Stimulated activated CD4-positive, alpha-beta T cell treated with anti-CD3 and anti-CD28 coated beads, Interleukin-15, amount 100 ng/mL, for 24 hours (primary cell): ENCODE measurements at places on chromosomes 11 and 22.

- DNase-seq: no peak
Observed at GRCh38 chr22:17980015-17980590, 44.3 kb downstream of the MICAL3 start.

DNA sequence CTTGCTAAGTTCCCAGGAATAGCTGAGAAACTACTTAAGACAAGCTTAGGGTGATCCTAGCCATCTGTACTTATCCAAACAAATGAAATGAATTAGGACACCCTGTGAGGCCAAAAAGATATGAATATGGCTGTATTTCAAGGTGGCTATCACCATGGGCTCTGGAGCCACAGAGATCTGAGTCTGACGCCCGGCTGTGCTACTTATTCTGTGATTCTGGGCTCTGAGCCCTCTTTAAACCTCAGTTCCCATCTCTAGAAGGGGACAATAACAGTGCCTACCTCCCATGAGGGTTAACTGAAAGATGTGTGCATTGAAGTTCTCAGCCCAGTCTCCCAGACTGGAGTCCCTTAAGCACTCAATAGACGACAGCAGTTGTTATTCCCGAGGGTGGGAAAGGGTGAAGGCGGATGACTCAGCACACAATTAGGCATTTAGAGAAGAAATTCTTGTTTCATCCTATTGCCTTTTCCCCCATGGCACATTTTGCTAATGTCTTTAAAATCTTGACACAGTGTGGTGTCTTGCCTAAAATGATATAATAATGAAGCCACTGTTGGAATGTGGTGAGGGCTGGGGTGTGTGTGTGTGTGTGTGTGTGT lies 132.5 kb downstream of the ADAMTS15 start:
- DNase-seq: no peak

- no peak for DNase-seq
Observed at GRCh38 chr11:3000032-3000961, 8.2 kb upstream of the NAP1L4 start.

- no peak for DNase-seq
Observed at GRCh38 chr11:131802440-131803115, 432.2 kb downstream of the NTM start.

DNA sequence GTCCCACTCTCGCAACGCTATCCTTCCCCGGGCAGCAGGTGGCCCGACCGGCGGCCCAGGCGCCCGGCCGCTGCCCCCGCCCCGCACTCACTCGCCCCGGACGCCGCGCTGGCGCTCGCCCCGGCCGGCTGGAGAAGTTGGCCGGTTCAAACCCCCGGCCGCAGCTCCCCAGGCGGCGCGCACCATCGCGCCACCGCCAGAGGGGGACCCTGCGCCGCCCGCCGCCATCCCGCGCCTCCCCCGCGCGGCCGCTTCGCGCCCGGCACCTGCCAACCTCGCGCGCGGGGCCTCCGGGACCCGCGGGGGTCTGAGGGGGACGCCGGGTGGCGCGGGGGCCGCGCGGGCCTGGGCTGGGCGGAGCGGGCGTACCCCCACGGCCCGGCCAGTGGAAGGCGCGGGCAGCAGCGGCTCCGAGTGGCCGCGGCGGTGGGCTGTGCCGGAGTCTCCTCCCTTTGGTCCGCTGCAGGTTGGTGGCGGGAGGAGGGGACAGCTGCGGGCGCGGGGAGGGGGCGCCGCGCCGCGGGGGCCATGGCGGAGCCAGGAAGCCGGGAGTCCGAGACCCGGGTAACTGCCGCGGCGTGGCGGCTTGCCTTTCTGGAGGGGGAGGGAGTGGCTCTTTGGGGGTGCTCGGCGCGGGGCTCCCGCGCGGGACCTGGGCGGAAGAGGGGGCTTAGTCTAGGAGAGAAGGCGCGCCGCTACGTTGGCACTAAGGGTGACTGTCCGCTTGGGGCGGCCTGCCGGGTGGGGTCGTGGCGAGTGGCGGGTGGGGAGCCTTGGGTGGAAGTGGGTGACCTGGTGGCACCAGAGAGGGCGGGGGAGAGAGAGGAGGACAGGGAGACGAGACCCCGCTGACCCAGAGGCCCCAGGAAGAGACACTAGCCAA lies at the start of the genes MPST and TST:
MPST (plus strand) TSS at position 434 of the 883 bp plus-strand sequence; CDS start at position 529, 95 bp downstream.
TST (minus strand) TSS at position 139 of the 883 bp plus-strand sequence. CDS start 715 bp downstream, outside the sequence.
- DNase-seq: peak; percentile 62

- DNase-seq: no peak
Observed at GRCh38 chr11:103544874-103545273, 435.6 kb downstream of the DYNC2H1 start.

DNA sequence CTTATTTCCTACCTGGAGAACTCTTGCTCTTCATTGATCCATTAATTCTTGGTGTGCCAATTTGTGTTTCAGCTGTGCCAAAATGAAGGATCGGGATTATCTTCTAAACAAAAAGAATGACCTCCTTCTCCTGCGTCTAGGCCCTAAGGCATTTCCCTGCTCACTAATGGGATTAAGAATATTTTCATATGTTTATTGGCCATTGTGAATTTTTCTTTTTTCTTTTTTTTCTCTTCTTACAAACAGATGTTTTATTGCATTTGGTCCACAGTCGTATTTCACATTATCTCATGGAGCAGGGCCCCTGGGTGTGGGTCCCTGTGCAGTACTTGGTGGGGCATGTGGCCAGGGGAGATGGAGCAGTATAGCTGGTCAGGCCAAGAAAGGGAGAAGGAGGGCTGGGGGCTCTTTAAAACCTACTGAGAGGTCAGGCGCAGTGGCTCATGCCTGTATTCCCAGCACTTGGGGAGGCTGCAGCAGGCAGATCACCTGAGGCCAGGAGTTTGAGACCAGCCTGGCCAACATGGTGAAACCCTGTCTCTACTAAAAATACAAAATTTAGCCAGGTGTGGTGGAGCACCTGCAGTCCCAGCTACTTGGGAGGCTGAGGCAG lies 35.3 kb upstream of the HORMAD2 start:
- no peak for DNase-seq

GRCh38 chr11:30549565-30549964 lies 36.6 kb downstream of the MPPED2 start:
- no peak for DNase-seq

DNA sequence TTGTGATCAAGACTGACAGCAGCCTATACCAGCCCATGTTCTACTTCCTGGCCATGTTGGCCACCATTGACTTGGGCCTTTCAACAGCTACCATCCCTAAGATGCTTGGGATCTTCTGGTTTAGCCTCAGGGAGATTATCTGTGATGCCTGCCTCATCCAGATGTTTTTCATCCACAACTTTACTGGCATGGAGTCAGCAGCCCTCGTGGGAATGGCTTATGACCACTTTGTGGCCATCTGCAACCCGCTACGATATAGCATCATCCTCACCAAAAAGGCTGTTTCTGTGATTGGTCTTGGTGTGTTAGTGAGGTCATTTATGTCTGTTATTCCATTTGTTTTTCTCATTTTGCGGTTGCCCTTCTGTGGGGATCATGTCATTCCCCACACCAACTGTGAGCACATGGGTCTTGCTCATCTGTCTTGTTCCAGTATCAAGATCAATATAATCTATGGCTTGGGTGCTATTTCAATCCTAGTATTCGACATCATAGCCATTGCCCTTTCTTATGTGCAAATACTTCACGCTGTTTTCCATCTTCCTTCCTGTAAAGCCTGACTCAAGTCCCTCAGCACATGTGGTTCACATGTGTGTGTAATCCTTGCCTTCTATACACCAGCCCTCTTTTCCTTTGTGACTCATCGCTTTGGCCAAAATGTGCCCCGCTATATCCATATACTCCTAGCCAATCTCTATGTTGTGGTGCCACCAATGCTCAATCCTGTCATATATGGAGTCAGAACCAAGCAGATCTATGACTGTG lies 23.6 kb downstream of the OR52E1 start:
- no peak for DNase-seq

- no peak for DNase-seq
Observed at GRCh38 chr11:87437844-87438223, 400.1 kb downstream of the TMEM135 start.

DNA sequence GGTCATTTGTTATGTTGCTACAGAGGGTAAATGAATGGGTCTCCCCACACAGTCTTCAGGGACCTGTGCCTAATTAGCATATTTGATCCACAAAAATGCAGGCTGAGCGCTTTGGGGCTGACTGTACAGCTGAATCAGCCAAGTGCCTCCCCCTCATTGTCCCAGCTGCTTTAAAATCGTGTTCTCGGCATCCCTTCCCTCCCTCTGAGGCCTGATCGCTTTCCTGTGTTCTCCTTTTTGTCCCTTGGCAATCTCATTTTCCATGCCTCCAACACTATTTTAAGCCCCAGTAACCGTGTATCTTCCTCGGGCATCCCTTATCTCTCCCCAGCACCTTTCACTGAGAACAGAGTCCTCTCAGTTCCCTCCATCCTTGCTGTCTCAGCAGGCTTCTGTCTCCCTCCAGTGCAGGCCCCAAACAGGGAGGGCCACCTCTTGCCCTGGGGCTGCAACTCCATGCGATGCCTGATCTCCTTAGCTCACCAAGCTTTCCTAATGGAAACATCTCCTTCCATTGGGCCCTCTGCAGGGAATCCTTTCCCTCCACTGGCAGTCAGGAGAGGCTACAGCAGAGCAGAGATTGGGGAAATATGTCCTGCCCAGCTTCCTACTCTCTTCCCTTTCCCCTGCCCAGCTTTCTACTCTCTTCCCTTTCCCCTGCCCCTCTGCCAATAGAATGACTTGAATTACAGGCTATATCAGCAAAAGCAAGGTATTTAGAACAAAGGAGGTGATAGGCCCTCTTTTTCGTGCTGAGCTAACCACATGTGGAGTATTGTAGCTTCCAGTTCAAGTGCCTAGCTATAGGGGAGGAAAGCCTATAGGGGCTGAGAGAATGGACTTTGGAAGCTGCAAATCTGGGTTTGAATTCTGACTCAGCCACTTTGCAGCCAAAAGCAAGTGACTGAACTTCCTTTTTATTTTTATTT lies 13.8 kb downstream of the UQCR10 start:
- no peak for DNase-seq

GRCh38 chr22:41491374-41492100 lies 22.6 kb downstream of the ACO2 start:
- DNase-seq: no peak

- DNase-seq: no peak
Observed at GRCh38 chr11:79236541-79236971, 204.3 kb downstream of the TENM4 start.

GRCh38 chr11:131665344-131665968 lies 295.0 kb downstream of the NTM start:
- DNase-seq: no peak

GRCh38 chr22:33869946-33870345 lies 50.3 kb downstream of the LARGE1 start:
- no peak for DNase-seq

- DNase-seq: peak; percentile 27
Observed at GRCh38 chr11:64916040-64916774, 802 bp downstream of the ATG2A start.

- no peak for DNase-seq
Observed at GRCh38 chr11:83033972-83034672, 37.6 kb downstream of the RAB30 start.

DNA sequence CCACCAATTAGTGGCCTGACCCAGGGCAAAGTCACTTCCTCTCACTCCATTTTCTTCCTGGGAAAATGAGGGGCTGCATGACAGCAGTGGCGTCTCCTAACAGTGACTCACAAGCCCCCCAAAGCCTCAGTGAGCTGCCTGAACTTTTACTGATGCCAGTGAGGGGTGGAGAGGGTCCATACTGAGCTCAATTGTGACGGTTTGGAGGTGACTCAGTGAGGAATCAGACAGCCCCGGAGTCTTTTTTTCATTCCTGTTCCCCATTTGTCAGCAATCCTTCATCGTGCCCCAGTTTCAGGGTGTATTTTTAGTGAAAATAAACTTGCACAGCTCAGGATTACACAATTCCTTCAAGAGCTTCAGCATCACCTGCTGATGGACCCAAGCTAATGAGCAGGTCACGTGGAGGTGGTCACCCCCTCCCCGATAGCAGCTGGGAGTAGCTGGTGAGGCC lies 30.1 kb upstream of the RASD2 start:
- no peak for DNase-seq

GRCh38 chr11:82631722-82632630 lies 101.7 kb downstream of the FAM181B start:
- no peak for DNase-seq

DNA sequence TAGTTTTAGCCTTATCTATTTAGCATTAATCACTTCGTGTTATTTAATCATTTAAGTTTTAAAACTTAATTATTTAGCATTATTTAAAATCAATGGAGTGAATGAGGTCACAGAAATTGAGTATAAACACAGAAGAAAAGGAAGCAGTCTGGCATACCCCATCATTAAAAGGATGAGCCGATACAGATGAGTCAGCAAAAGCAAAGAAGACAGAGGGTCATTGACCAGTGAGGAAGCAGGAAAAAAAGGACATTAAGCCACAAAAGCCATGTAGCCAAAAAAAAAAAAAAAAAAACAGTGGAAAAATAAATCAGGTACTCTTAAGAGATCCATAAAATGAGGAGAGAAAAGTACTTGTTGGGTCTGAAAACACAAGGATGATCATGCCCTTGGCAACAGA lies 71.5 kb downstream of the TYR start:
- no peak for DNase-seq

DNA sequence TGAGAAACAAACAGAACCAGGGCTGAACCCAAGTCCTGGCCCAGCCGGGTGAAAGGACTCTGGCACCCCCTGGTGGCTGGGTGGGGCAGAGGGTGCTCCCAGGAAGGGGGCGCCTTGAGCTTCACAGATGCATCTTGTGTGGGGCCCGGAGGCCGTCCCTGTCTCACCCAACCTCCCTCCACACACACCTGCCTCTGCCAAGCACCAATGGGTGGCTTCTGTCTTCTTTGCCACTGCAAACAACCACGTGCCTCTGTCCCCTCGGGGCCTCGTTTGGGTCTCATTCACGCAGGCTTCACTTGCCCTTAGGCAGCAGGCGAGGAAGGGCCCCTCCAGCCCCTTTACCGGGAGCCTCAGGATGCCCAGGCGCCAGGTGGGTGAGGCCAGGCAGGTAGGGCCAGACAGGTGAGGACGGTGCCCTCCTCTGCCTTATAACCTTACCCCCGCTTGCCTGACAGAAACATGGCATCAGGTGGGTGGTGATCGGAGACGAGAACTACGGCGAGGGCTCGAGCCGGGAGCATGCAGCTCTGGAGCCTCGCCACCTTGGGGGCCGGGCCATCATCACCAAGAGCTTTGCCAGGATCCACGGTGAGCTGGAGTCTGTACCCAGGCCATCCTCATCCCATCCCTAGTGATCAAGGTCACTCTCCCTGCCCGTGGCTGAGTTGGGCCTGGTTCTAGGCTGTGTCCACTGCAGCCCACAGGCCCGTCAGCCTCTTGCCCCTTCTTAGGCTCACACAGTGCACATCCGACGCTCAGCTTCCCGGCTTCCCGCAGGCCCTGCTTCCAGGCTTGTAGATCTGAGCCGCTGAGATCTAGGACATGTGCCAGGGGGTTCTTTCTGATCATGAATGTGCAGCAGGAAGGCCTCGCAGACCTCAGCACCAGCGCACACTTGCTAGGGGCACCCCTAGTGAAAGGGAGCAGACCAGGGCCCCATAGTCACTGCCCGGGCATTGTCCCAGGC lies 17.2 kb downstream of the POLR3H start:
- DNase-seq: peak; percentile 73
